Activated CD8-positive, alpha-beta memory T cell treated with anti-CD3 and anti-CD28 coated beads for 1 hour (primary cell): ENCODE measurements at places on chromosomes 5 and 9.

DNA sequence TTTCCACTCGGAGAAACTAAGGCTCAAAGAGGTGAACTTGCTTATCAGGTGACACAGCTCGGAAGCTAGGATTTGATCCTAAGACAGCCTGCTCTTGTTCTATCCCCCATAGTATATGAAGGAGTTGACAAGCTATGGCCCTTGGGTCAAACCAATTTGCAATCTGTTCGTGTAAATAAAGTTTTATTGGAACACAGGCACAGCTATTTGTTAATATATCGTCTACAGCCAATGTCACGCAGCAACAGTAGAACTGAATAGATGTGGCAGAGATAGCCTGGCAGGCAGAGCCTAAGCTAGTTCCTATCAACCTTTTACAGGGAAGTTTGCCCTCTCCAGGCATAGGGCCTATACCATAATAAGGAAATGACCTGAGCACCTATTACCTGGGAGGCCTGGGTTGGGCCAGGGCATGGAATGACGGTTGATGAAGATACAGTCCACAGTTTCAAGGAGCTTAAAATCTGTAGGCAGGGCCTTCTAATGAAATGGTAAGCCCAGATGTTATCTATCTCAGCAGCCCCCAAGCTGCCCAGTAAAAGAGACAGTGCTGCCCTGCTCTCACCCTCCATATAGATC is 179.0 kb downstream of the TTLL11 start:
- no peak for DNase-seq

- peak; percentile 14 for DNase-seq
Observed at GRCh38 chr9:135926402-135927194, 19.3 kb upstream of the CAMSAP1 start.

DNA sequence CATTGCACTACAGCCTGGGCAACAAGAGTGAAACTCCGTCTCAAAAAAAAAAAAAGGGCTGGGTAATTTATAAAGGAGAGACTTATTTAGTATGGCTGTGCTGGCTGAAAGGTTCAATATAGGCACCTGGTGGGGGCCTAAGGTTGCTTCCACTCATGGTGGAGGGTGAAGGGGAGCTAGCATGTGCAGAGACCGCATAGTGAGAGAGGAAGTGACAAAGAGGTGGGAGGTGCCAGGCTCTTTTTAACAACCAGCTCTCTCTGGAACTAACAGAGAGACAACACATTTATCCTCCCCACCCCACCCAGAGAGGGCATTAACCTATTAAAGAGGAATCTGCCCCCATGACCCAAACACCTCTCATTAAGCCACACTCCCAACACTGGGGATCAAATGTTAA is 28.9 kb upstream of the SERINC5 start:
- DNase-seq, result no peak

GRCh38 chr9:38309324-38310195 is 82.9 kb upstream of the ALDH1B1 start:
- DNase-seq, result no peak

DNA sequence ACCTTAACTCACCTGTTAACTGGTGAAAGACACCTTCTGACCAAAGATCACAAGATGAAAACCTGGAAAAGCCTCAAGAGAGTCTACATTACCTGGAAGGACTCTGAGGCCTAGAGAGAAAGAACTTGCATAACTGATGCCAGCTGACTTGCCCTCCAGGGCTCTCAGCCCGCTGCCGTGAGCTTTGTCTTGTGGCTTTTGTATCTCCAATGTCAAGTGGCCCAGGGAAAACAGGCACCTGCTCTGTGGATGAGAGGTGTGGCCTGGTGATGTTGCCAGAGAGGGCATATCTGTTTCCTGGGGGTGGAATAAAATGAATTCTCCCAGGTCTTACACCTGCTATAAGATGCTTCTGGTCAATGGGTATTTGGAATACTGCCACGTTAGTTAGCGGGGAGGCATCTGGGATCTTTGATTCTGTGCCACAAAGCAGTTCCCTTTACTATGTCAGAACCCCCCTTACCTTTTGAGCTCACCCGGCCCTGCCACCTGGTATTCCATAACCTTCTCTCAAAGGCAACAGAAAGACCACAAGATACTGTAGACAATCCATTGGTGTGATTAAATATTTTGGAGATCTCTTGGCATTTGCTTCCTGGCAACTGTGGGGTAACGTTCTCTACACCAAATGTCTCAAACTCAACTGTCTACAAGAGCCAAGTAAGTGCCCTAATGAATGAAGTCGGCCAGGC is 54.9 kb upstream of the N4BP3 start:
- DNase-seq, result no peak

GRCh38 chr9:128505414-128505765 is 871 bp downstream of the GLE1 start:
- no peak for DNase-seq

DNA sequence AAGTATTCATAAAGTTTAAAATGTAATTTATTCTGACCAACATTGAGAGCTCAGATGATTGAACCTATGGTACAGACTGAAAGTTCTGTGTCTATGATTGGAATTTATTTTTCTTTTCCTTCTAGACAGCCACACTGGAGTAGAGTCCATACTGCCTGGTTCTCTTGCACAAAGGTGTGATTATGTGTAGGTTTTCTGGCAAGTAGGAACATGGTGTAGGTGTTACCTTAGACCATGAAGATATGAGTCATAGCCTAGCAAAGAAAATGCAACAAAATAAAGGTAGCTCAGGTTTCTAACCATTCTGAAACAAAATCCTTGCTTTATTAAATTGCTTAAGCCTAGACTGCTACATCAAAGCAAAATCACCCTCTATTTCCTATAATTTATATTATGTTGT is 143.4 kb downstream of the CDH12 start:
- no peak for DNase-seq

DNA sequence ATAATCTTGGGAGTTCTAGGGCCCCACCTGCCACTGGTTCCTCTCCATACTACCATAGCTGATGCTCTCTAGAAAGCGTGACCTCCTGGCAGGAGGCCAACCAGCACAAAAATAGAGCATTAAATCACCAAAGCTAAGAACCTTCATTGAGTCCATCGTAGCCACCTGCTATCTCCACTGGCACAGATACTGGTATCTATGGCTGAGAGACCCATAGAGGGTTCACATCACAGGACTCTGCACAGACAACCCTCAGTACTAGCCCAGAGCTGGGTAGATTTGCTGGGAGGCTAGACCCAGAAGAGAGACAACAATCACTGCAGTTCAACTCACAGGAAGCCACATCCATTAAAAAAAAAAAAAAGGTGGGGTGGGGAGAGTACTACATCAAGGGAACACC is 509.1 kb downstream of the DTWD2 start:
- DNase-seq, result no peak

DNA sequence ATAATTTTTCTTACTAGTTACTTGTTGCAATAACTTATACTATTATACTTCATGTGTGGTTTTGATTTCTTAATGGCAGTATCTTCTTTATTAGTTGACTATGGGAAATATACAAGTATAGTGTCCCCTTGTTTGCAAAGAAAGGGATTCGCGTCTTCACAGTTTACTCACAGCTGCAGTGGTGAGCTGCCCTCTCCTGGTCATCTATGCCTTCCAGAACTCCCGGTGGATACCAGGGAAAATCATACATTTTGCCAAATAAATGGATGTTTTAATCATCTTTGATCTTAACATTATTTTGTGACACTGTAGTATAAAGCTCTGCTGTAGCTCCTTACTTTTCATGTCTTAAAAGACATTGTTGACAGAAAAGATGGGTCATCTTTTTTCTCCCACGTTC is 142.0 kb downstream of the ZCCHC7 start:
- DNase-seq, result no peak

- DNase-seq, result no peak
Observed at GRCh38 chr5:159928122-159928909, 12.0 kb downstream of the ADRA1B start.

- no peak for DNase-seq
Observed at GRCh38 chr5:80937584-80938356, 22.4 kb upstream of the RASGRF2 start.

- no peak for DNase-seq
Observed at GRCh38 chr5:128532127-128532526, 5.9 kb downstream of the FBN2 start.

GRCh38 chr5:82620957-82621600 is 342.9 kb upstream of the RPS23 start:
- DNase-seq, result no peak

- DNase-seq, result no peak
Observed at GRCh38 chr5:147216552-147217154, 18.2 kb upstream of the STK32A start.

GRCh38 chr9:130421802-130422276 is 22.9 kb upstream of the ASS1 start:
- DNase-seq, result no peak

DNA sequence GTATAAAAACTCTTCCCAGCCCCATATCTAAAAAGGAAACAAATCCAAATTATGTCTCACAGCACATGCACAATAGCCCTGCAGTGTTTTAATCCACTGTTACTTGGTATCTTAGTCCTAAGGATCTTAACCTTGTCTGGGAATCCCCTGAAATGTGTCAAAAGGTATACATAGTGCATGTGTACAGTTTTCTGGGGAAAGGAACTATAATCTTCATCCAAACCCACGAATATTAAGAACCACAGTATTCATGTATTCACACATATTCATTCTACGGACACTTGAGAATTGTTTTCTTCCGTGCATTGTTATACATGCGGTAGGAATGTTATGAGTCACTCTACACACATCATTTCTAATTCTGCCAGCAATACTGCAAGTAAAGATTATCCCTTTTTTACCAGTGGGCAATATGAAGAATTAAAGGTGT is 47.8 kb upstream of the SNX2 start:
- no peak for DNase-seq

DNA sequence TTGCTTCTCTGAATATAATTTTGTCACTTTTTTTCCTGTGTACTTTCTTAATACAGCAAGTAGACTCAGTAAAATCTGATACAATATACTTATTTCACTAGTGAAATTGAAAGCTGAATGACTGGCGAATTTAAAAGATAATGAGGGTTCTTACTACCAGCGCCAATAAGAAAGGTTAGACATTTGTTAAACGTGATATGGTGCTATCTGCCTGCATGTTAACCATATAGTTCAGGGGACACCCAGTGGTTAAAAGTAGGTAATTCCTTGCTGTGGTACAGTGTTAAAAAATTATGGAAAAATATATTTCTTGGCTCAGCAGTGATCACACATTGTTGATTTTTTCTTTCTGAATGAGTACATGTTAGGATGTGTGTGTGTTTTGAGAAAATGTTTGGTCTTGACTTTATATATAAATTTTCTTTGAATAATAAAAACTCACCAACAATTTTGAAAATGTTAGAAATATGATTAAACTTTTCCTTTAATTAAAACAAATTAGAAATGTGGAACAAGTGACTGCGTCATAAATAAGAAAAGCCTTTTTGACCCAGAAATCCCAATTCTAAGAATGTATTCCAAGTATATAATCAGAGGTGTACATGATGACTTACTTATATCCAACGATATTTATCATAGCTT is 25.8 kb downstream of the CAST start:
- no peak for DNase-seq

DNA sequence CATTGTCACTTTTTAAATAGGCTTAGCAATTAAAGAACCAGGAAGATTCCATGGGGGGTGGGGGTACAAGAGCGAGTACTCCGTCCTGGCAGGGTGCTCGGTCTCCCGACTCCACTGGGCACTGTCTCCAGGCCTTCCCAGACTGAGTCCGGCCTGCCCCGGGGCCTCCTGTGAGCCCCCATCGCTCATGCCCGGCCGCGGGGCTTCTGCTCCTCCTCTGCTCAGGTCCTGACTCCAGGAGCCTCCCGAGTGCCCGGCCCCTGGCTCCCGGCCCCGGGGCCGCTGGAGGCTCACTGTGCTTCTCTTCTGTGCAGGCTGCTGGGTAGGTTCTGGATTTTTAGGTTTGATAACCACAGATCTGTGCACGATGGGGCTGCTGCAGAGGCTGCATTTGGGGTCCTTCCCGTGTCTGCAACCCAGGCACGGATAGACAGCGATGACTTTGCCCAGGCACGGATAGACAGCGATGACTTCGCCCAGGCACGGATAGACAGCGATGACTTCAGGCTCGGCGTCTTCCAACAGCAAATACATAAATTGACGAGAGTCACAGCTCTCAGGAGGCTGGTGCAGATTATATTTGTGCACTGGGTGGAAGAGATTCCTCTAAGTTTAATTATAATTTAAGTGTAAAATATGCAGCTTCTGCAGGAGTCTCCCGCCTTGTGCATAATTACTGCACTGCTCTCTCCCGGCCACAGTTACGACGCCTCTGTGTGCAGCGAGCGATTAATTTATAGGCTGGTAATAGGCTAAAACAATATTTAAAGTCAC is 74.8 kb upstream of the RXRA start:
- no peak for DNase-seq

GRCh38 chr9:79390077-79390698 is 181.6 kb upstream of the TLE4 start:
- no peak for DNase-seq

DNA sequence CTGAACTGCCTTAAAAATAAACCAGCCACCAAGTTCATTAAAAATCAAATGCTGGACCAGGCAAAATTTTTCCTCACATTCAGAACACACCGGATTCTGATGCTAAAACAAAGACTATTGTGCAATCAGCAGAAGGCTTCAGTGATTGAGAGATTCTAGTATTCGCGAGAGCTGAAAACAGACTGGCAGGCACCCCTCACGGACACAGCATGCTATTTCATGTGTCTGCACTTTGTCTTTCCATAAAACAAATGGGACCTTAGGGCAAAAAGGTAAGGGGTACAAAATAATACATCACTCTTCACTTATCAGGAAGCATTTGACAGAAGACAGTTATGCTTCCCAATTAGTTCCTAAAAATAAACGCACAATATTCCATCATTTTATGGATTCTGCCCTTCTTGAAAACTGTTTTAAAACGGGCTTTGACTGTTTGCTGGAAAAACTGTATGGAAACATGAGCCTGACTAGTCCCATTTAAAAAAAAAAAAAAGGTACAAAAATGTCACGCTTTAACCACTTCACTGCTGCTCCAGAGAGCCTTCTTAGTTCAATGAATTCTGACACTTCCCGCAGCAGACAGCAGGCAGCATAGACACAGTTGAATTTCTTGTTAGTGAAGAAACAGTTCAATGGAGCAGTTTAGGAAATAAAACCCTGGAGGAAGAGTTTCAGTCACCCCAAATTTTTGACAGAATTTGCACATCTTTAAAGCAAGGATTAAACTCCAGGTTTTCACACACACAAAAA is 99.2 kb downstream of the MED27 start:
- no peak for DNase-seq

DNA sequence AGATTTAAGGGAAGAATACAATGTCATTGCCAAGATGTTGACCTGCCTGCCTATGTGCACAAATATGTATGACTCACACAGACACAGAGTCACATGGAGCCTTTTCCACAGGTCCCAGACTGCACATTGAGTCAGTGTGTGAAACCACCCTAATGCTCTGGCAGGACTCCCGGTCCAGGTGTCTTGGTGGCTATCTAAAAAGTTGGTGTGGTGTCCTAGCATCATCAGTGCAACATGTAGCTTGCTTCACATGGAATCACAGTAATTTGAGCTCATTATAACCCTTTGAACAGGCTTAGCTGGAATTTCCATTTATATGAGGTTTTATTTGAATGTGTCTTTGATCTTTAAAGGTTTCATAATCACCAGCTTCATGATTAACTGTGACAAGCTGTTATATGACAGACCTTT is 10.7 kb downstream of the IFNA5 start:
- DNase-seq, result no peak
